CD4-positive, alpha-beta T cell (primary cell): ENCODE measurements at places on chromosomes 2 and 18. TPM values are rescaled to one million over a fixed set of nuclear protein-coding genes. Genes with fewer than 3 reads are reported as not detected.

GRCh38 chr2:66596256-66596655 lies 161.3 kb downstream of the MEIS1 start:
- no peak overlapping the region for H3K27ac ChIP-seq
- H3K4me3 ChIP-seq, result no peak overlapping the region
- no peaks in the 10 kb centered on the region for H3K27me3 ChIP-seq
- DNase-seq, result no peak
- H3K36me3 ChIP-seq, result no peaks in the 10 kb centered on the region
- H3K4me1 ChIP-seq, result no peaks in the 10 kb centered on the region

Gene RFTN2
- total RNA-seq, result not detected

DNA sequence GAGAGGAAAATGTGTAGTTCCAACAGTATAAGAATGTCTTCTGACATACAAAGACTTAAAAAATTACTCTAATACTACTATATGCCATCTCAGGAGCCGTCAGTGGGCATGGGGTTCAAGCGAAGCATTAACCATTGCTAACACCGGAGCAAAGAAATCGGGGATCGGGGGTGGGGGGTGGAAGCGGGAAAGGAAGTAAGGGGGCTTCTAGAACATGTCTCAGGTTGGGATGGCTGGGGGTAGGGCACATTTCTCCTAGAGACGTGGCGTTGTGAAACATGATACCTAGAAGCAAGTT lies 702 bp downstream of the LMAN1 start:
- peak overlapping the region; percentile 83 for H3K27ac ChIP-seq
- DNase-seq, result no peak
- H3K27me3 ChIP-seq, result no peaks in the 10 kb centered on the region
- H3K4me1 ChIP-seq, result peaks cover 14% of the 10 kb centered on the region

Gene EPC2
- 79.6 TPM for total RNA-seq

DNA sequence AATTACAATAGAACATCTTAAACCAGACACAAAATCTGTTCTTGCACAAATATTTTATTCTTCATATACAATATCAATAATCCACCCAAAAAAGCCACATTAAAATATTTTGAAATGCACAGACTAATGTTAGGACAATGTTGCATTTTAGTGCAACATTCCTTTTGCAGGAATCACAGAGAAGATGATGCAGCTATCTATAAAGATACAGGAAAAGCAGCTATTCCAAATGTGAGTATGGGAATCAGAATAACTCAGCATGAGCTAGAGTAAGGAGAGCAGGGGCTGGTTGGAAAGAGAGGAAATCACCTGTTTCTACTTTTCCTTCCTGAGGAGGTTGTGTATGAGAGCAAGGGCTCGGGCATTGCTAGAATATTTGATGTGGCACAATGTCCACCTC lies 4.8 kb downstream of the C2orf66 start:
- no peaks in the 10 kb centered on the region for H3K36me3 ChIP-seq
- H3K4me1 ChIP-seq, result peaks cover 8% of the 10 kb centered on the region
- no peak for DNase-seq
- no peak overlapping the region for H3K4me3 ChIP-seq
- H3K27ac ChIP-seq, result no peak overlapping the region

Gene AKAIN1
- total RNA-seq, result not detected

GRCh38 chr2:189177251-189177840 lies 2.2 kb downstream of the COL5A2 start:
- DNase-seq, result no peak
- peaks cover 4% of the 10 kb centered on the region for H3K4me1 ChIP-seq
- no peak overlapping the region for H3K4me3 ChIP-seq
- H3K36me3 ChIP-seq, result no peaks in the 10 kb centered on the region
- H3K27ac ChIP-seq, result no peak overlapping the region

- no peak overlapping the region for H3K4me3 ChIP-seq
- no peaks in the 10 kb centered on the region for H3K36me3 ChIP-seq
- DNase-seq, result no peak
- no peak overlapping the region for H3K27ac ChIP-seq
- no peaks in the 10 kb centered on the region for H3K27me3 ChIP-seq
- H3K4me1 ChIP-seq, result no peaks in the 10 kb centered on the region
These were observed 75.6 kb upstream of the REG3A start for GRCh38 chr2:79235135-79235534.

DNA sequence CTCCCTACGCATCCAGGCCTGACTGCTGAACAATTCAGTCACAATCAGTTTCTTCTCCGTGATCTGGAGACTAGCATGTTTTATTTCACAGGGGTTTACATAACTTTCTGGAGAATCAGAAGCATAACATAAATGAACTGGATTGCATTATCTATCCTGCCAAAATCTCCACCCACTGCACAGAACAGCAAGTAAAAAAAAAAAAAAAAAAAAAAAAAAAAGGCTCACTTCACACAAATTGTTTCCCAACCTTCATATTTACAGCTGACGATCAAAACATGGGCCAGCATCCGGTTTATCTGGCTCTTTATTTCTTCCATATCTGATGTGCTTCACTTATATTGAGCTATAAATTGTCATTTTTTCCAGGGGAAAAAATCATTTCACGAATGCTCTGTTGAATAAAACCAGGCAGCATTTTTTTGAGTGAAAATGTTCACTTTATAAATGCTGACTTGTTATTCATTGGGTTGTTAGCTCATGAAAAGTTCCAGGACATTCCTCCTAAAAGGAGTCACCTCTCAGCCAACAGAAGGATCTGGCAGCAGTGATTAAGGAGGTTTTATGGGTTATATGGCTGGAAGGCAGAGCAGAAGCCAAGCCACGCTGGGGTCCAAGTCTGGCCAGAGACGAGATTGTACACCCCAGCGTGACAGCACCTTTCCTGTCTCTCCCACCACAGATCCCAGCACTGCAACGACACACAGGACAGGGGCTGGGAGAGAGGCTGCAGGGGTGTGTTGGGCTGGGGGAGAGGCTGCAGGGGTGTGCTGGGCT lies 51.2 kb upstream of the GLI2 start:
- H3K36me3 ChIP-seq, result no peaks in the 10 kb centered on the region
- peaks cover 5% of the 10 kb centered on the region for H3K4me1 ChIP-seq
- no peaks in the 10 kb centered on the region for H3K27me3 ChIP-seq
- no peak overlapping the region for H3K4me3 ChIP-seq
- no peak for DNase-seq

DNA sequence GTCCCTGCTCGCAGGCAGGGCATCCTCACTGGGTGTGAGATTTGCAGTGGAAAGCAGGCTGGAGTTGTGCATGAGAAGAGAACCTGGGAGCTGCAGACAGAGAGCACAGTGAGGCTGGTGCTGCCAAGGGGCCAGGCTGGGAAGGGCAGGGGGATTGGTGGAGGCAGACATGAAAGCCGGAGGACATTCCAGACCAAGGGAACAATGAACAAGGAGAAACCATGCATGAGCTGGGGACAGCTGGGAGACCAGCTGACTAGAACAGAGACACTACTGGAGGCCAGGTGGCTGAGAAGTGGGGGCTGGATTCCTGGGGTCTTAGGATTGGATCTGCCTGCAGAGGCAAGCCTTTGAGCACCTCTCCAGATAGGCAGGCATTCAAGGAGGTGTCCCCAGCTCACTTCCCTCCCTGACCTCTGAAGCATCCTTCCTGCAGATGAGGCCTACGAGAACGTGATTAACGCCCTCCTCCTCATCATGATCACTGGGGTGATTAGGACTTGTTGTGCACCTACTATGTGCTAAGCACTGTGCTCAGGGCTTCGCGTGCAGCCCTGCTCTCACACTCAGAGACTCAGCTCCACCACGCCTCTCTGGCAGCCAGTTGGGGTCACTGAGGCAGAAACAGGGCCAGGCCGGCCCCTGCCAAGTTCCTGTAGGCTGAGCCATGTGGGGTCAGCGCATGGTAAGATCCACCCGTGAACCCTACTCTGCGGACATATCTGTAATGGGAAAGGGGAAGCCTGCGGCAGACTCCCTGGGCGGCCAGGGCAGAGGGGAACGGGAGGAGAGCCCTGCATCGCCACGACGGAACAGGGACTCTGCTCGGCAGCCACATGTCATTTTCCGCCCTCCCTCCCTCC lies 74.8 kb upstream of the SLC66A3 start:
- no peaks in the 10 kb centered on the region for H3K27me3 ChIP-seq
- H3K36me3 ChIP-seq, result no peaks in the 10 kb centered on the region
- no peaks in the 10 kb centered on the region for H3K4me1 ChIP-seq
- no peak overlapping the region for H3K4me3 ChIP-seq

DNA sequence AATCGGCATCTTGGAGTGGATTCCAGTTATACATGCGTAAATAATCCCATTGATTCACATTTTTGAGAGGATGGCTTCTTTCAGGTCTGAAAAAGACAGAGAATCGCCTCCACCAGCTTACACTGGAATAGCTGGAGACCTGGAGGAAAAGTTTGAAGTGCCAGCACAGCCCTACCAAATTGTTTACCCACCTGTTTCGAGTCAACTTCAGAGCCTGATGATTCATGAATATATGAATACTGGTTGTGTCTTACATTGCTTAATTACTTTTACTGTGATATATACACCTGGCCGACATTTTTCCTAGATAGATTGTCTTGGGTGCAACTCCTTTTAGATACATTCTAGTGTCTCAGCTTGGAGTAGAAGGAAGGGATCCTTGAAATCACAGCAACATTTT lies 335 bp upstream of the NCKAP5 start:
- H3K4me1 ChIP-seq, result no peaks in the 10 kb centered on the region
- H3K27me3 ChIP-seq, result peaks cover 4% of the 10 kb centered on the region
- H3K27ac ChIP-seq, result no peak overlapping the region
- no peak overlapping the region for H3K4me3 ChIP-seq
- no peaks in the 10 kb centered on the region for H3K36me3 ChIP-seq
- DNase-seq, result no peak

DNA sequence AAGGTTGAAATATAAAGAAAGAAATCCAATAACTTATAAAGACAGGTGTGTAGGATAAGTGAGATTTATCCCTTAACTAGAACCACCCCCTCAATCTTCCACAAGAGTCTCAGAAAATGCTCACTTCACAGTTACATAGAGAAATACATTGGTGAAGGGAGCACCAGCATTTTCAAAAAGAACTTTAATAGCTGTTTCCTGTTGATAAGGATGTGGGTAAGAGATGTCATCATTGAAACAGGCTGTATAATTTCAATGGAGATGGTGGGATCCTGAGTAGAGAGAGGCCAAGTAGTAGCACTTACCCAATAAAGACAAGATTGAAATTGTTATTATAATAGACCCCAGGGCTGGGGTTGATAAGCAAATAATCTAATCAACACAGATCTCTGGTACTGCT lies 162.2 kb upstream of the TACR1 start:
- H3K4me1 ChIP-seq, result no peaks in the 10 kb centered on the region
- DNase-seq, result no peak
- H3K36me3 ChIP-seq, result no peaks in the 10 kb centered on the region
- no peaks in the 10 kb centered on the region for H3K27me3 ChIP-seq
- no peak overlapping the region for H3K27ac ChIP-seq

Gene FAP
- total RNA-seq, result not detected

Gene CCDC150
- total RNA-seq, result 0.75 TPM

- no peaks in the 10 kb centered on the region for H3K27me3 ChIP-seq
- H3K27ac ChIP-seq, result no peak overlapping the region
- no peak overlapping the region for H3K4me3 ChIP-seq
- no peak for DNase-seq
These were observed 332.5 kb downstream of the PID1 start for GRCh38 chr2:228938629-228939028.

DNA sequence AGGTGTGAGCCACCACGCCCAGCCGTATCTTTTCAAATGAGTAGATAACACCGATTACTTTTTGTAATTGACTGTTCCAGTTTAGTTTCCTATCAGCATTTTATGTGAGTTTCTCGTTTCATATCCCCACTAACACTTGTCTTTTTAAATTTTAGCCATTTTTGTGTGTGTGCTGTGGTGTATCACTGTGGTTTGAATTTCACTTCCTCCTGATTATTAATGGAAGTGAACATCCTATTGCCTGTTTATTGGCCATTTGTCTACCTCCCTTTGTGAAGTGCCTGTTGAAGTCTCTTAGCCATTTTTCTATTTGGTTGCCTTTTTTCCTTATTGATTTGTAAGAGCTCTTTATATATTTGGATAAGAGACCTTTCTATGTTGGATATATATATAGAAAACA lies 91.7 kb upstream of the STON1 start:
- DNase-seq, result no peak
- H3K27me3 ChIP-seq, result no peaks in the 10 kb centered on the region

- DNase-seq, result no peak
- H3K4me3 ChIP-seq, result no peak overlapping the region
- H3K4me1 ChIP-seq, result no peaks in the 10 kb centered on the region
- no peak overlapping the region for H3K27ac ChIP-seq
- no peaks in the 10 kb centered on the region for H3K36me3 ChIP-seq
- no peaks in the 10 kb centered on the region for H3K27me3 ChIP-seq
These were observed 155.6 kb upstream of the MGAT5 start for GRCh38 chr2:134098321-134098720.

DNA sequence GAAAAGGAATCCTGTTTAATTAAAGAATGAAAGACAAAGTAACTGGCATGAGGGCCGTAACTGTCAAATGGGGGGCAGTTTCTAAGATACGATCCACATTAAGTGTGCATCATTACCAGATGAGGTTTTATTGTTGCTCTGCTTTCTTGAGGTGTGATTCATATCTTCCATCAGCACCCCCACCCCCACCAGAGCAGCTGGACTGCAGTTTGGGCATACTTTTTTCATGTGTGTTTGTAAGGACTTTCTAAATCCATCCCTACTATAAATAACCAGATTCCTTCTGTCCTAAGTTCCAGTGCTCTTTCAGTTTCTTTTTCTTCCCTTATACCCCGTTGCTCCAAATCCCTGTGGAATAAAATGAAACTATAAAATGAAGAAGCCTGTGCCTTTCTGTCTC lies 142.1 kb downstream of the CDCA7 start:
- no peaks in the 10 kb centered on the region for H3K4me1 ChIP-seq
- H3K27me3 ChIP-seq, result no peaks in the 10 kb centered on the region
- no peak overlapping the region for H3K4me3 ChIP-seq
- H3K27ac ChIP-seq, result no peak overlapping the region
